ENCODE measurements at places on chromosomes 7 and 10. TPM values are rescaled to one million over a fixed set of nuclear protein-coding genes. Genes with fewer than 3 reads are reported as not detected.

Gene VGF
- total RNA-seq = 0.08 TPM

Gene GIMAP5
- total RNA-seq = 6.6 TPM

GRCh38 chr10:122968698-122969097, 11.5 kb upstream of the PSTK start:
- no peak for DNase-seq

Gene RSPH10B
- total RNA-seq = not detected

Gene MYH16
- not detected for total RNA-seq

DNA sequence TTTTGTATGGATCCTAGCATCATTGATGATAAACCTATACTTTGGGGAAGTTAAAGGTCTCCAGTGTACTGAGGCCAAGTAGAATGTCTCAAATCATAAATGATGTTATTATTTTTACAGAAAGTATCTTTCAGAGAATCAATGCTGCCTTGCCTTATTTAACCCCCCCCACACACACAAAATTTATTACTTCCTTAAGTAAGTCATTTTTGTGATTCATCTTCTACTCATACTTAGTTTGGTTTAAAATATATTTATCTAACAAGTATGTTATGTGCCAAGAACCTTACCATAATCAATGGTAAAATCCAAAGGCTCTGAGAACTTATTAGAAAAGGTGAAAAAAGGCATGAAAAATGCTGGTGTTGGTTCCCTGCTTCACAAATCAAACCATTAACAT, 18.8 kb upstream of the CLDN12 start:
- DNase-seq = no peak

- no peak for DNase-seq
These were observed 24.7 kb downstream of the PDGFA start for GRCh38 chr7:494906-495305.

GRCh38 chr7:36138209-36138608, 14.8 kb upstream of the EEPD1 start:
- DNase-seq = no peak

- peak; percentile 41 for DNase-seq
These were observed 160.4 kb downstream of the GRID1 start for GRCh38 chr10:86206240-86206579.

DNA sequence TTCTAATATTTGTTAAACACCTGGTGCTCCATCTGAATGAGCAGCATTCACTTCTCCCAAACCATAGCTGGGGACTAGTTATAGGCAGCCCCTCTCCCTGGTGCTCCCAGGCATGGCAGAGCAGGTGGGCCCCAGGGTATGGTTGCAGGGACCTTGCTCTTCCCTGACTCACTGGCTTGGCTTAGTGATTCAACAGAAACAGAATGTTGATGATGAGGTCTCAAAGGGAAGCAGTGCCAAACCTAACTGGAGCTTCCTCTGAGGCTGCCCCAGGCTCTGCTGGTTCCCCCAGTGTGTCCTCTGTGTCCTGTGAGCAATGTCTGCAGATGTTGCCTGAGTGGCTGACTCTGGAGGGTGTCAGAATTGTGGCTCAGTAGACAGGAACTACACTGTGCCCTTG, 3.7 kb downstream of the GPR26 start:
- no peak for DNase-seq

DNA sequence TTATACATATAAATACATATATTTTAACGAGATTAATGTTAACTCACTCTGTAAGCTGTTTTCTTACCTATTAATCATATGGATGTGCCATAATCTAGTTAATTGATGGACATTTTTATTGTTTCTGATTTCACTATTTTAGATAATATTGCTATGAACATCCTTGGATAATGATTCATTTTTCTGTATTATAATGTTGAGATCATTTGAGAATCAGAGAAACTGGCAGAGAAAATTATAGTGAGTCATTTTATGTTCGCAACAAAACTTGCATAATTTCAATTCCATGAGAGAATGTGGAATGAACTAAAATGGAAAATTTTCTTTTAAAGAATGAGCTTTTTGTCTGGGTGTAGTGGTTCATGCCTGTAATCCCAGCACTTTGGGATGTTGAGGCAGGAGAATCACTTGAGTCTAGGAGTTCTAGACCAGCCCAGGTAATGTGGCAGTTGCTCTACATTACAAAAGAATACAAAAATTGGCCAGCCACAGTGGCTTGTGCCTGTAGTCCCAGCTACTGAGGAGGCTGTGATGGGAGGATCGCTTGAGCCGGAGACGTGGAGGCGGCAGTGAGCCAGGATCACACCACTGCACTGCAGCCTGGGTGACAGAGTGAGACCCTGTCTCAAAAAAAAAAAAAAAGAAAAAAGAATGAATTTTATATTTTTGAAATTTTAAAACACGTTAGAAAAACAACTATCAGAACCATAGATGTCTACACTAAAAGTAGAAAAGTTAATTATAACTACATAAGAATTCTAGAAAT, 40.5 kb downstream of the PAPSS2 start:
- DNase-seq = no peak

DNA sequence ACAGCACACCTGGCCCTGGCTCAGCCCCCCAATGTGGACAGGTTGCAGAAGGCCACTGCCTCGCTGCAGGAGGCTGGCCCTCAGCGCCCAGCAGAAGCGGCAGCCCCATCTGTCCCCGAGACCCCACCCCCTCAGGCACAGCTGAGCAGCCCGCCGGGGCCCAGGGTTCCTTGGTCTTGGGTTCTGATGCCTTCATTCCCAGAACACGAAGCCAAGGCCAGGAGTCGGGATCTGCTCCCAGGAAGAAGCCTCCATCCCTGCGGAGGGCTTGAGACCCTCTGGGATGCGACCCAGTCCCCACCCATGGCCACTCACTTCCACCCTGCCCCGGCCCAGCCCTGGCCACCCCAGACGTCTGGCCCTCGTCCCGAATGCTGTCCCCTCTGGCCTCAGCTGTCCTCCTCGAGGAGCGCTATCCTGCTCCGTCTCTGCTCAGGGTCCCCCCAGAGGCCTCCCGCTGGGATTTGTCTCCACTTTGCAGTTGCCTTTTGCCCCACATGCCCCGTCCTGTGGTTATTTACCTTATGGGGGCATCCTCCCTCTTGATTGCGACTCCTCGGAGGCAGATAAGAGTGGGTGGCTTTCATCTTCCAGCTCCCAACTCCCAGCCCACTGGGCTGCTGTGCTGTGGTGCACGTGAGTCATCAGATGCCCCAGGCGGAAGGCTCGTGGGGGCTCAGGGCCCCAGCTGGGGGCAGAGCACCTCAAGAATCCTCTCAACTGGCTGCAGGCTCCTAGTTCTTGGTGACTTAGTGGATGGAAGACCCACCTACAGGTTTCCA, 97.5 kb downstream of the MKI67 start:
- no peak for DNase-seq

DNA sequence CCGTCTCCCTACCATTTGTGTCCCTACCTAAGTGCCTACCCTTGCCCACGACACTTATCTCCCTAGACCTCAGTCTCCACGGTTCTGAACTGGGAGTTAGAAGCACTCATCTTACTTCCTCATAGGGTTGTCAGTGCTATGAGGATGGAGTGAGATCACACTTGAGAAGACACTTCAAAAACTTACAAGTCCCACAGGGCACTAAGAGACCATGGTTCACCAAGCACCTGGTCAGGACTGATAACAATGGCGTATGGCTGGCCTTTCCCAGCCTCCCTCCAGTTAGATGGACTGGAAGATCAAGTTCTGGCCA, 43.2 kb downstream of the KCNMA1 start:
- DNase-seq = no peak

DNA sequence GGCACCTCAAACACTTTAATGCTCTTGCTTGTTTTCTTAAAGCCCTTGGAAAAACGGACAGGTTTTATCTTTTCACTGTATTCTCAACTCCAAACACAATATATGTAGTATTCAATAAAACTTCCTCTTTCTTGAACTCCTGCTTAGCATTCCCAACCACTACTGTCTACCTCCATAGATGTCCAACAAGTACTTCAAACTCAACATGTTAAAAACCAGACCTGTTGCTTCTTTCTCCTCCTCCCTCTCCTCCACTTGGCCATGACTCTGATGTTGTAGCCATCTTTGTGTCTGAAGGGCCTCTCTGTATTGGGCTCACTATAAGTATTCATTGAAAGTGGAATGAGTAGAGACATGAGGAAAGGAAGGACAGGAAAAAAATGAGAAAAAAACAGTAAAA, 16.2 kb upstream of the COL17A1 start:
- no peak for DNase-seq

- DNase-seq = no peak
These were observed 19.8 kb upstream of the TSPAN12 start for GRCh38 chr7:120877701-120878100.

GRCh38 chr7:131603932-131604331, 47.5 kb upstream of the PODXL start:
- DNase-seq = no peak

Gene KLF14
- not detected for total RNA-seq

- DNase-seq = no peak
These were observed 98.5 kb downstream of the SLIT1 start for GRCh38 chr10:97087296-97087695.

Gene FAM237B
- not detected for total RNA-seq

- DNase-seq = no peak
These were observed 84.3 kb upstream of the RHEB start for GRCh38 chr7:151603951-151604350.

- no peak for DNase-seq
These were observed 1.4 kb downstream of the GARS1 start for GRCh38 chr7:30596014-30596641.

Gene CARD11
- total RNA-seq = 0.32 TPM

DNA sequence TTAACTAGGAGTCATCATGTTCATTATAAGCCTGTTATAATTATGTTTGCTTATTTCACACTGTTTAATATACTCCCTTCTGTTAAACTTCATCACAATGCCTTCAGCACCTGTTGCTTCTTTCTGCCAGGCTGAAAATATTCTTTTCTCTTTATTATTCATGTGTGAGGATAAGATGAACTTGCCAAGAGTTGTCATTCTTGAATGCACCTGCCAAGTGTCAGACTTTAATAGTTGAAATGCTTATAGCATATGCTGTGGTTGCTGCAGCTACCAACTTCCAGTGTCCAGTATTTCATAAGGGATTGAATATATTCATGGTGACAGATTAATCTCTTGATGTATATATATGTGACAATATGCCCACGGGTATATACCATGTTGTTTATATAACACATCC, 339.2 kb upstream of the MEOX2 start:
- no peak for DNase-seq

GRCh38 chr7:135405969-135406368, 103.9 kb downstream of the CNOT4 start:
- no peak for DNase-seq

DNA sequence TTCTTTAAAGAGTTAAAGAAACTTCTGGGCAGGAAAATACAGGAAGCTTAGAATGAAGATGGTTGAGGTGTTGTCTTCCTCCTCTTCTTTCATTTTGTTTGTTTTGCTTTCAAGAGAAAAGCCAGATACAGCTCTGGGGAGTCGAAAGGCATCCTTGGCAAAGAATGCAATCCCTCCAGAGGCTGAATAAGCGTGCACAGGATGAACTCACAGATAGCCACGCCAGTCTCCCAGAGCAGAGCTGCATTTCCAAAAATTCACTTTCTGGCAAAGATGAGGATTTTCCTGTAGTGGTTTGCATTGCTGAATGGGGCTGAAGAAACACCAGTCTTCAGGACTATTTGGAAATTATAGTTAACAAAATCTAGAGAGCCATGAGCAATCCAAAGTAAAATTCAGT, 336.4 kb downstream of the NRG3 start:
- no peak for DNase-seq

DNA sequence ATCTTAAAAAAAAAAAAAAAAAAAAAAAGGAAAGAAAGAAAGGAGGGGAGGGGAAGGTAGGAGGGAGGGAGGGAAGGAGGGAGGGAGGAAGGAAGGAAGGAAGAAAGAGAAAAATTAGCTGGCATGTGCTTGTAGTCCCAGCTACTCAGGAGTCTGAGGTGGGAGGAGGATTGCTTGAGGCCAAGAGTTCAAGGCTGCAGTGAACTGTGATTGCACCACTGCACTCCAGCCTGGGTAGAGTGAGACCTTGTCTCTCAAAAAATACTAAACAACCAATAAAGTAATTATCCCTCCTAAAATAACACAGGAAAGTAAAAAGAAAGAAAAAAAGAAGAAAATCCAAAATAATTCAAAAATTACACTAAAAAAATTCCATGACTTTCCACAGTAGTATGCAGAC, 13.8 kb upstream of the NRF1 start:
- no peak for DNase-seq

DNA sequence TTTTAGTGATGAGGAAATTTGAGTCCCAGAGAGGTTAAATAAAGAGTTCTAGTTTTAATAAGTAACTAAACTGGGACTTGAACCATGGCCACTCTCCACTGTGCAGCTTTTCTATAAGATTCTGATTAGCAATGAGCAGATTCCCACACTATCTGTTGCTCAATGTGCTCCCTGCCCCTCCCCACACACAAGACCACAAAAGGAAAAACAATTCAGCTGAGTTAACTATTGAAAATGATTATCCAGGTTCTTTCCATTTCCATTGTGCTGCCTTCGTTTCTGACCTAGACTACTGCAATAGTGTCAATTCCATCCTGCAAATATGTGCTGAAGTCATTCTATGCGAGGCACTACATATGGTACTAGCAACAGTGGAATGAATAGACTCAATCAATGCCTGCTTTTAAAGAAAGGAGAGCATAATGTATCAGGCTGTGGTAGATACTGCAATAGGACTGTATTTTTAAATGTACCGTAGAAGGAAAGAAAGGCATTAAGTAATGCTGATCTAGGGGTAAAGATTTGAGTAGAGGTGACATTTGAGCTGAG, 97.0 kb downstream of the SEMA3C start:
- DNase-seq = no peak

Gene VPS26A
- 31.7 TPM for total RNA-seq

- no peak for DNase-seq
These were observed 10.4 kb downstream of the HDAC9 start for GRCh38 chr7:18505870-18506460.

DNA sequence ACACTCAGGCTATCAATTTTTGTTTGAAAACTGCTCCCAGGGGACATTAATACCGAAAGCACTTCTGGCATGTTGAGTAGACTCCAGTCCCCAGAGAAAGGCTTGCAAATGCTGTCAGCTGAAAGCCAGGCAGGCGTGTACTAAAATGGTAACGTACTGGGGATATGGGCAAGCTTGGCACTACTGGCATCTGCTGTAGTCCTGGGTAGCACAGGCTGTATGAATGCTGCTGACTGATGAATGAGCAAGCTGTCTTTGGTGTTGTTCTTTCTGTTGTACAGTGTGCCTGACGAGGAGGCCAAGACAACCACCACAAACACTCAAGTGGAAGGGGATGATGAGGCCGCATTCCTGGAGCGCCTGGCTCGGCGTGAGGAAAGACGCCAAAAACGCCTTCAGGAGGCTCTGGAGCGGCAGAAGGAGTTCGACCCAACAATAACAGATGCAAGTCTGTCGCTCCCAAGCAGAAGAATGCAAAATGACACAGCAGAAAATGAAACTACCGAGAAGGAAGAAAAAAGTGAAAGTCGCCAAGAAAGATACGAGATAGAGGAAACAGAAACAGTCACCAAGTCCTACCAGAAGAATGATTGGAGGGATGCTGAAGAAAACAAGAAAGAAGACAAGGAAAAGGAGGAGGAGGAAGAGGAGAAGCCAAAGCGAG, 53.5 kb upstream of the AGBL3 start:
- no peak for DNase-seq

GRCh38 chr10:113007821-113008220, 57.8 kb downstream of the TCF7L2 start:
- no peak for DNase-seq
